ENCODE measurements at places on chromosomes 3 and 15.

DNA sequence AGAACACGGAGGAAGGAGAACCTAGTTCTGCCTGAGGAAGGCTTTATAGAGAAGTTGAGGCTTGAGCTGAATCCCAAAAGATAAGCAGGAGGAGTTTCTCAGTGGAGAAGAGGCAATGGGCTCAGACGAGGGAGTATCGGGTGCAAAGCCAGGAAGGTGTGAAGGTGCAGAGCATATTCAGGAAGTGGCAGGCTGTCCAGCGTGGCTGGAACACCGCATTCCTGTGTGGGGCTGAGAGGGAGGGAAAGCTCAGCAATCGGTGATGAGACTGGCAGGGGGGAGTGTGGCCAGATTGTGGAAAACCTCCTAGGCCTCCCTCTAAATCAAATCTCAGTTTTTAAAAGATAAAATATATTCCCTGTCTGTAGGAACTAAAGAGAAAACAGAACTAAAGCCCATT is 63.0 kb downstream of the ARHGAP31 start:
- no peak for DNase-seq

DNA sequence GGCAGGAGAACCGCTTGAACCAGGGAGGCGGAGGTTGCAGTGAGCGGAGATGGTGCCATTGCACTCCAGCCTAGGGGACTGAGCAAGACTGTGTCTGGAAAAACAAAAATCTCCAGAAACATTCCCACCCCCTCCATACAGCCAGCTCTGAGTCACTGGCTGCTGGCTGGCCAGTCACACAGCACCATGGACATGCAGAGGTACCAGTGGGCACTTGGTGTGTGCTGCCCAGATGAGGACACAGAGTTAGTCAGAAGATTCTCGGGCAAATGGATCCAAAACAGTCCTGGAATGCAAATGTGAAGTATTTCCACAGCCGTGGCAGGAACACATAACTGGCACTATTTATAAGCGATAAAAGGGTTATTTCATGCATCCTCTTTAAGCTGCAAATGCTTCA is 44.6 kb downstream of the BDH1 start:
- DNase-seq, result no peak

GRCh38 chr15:58545307-58546065 is 113.7 kb downstream of the LIPC start:
- DNase-seq, result no peak

DNA sequence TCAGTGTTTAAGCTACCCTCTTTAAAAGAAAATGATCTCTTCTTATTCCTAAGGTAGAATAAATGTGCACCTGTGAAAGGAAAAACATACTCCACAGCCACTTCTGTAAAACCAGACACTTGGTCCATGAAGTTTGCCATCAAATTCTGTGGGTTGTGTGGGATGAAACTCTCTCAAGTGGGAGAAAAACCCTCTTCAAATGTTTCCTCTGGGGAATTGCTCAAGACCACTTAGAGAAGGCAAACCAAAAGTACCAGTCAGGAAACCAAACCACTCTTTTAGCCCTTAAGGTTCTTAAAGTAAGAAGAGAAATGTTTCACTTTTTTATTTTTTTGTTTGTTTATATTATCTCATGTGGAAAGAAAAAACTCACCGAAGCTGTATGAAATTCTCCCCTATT is 1.2 kb downstream of the COL8A1 start:
- DNase-seq, result no peak

GRCh38 chr3:197527569-197527968 is 28.2 kb downstream of the BDH1 start:
- DNase-seq, result no peak

DNA sequence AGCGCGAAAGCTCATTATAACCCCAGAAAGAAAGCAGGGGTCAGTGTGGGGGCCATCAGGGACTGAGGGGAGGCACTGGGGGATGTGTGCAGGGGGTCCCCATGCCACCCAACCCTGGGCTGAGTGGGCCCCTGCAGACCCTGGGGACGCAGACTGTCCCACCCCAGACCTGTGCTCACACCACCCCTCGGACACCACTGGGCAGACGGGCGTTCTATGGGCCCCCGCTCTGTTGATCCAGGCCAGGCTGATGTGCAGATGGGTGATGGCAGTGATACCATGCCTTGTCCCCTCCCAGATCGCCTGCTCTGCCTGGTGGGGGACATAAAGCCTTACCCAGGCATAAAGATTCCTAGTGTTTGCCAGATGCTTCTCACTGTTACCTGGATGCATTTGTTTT is 259.7 kb upstream of the TLE3 start:
- no peak for DNase-seq

GRCh38 chr15:49423021-49423420 is at the start of gene FGF7:
Gene FGF7, plus strand, starts transcription at chr15:49423242. Its CDS starts 1,056 bp downstream, at chr15:49424298.
- no peak for DNase-seq

GRCh38 chr3:71509066-71509465 is 74.5 kb downstream of the FOXP1 start:
- no peak for DNase-seq

DNA sequence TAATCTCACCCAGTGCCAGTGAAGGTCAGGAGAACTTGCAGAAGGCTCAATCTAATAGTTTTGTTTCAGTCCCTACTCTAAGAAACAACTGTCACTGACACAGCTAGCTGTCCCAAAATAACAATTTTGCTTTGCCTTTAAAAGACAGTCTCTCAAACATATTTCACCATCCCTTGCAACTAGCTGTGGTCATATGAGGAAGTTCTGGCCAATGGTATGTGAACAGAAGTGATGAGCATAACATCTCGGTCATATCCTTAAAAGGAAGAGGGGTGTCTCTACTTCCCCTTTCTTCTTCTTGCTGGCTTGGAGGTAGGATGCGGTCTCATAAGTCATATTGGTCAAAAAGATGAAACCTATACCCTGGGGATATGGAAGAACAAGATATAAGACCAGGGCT is 198.1 kb downstream of the NEK10 start:
- DNase-seq, result no peak

DNA sequence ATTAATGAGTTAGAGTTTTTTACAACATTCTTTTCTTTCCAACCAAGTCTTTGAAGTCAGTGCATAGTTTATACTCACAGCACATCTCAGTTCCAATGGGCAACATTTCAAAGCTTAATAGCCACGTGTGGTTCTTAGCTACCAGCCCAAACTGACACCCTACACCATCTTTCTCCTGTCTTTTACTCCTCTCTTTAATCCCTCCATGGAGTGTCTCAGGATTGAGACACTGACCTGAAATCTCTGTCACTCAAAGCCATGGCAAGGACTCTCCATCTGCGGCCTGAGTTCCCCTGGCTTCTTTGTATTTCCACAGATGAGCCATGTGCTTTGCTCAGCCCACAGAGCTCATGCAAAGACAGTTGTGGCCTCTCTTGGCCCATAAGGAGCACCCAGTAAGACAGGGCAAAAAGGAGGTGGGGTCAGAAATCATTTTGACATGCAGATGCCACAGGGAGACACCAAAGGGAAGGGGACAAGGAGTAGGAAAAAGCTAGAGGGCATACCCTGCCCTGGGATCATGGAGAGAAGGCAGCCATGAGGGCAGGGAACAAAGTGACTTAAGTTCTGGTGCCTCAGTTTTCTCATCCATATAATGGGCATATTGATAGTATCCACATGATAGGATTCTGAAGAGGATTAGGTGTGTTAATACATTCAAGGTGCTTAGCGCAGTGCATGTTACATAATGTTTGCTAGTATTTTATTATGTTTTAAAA is 493.6 kb upstream of the PROK2 start:
- no peak for DNase-seq

- DNase-seq, result no peak
These were observed 315.5 kb downstream of the THSD4 start for GRCh38 chr15:71430782-71431181.

GRCh38 chr3:127800508-127800907 is 21.8 kb downstream of the MGLL start:
- peak; percentile 4 for DNase-seq

- no peak for DNase-seq
These were observed 4.2 kb upstream of the CRABP1 start for GRCh38 chr15:78335985-78336384.
